ENCODE measurements at places on chromosomes 3 and 15. TPM values are rescaled to one million over a fixed set of nuclear protein-coding genes. Genes with fewer than 3 reads are reported as not detected.

Gene ERICH6
- total RNA-seq = 0.38 TPM

Gene FOXB1
- total RNA-seq = 5.2 TPM

Gene NTRK3
- not detected for total RNA-seq

Gene CACNA2D3
- not detected for total RNA-seq
